Stimulated activated CD4-positive, alpha-beta T cell treated with anti-CD3 and anti-CD28 coated beads, TNF-alpha, amount 100 ng/mL, for 4 hours (primary cell): ENCODE measurements at places on chromosomes 1 and 21.

DNA sequence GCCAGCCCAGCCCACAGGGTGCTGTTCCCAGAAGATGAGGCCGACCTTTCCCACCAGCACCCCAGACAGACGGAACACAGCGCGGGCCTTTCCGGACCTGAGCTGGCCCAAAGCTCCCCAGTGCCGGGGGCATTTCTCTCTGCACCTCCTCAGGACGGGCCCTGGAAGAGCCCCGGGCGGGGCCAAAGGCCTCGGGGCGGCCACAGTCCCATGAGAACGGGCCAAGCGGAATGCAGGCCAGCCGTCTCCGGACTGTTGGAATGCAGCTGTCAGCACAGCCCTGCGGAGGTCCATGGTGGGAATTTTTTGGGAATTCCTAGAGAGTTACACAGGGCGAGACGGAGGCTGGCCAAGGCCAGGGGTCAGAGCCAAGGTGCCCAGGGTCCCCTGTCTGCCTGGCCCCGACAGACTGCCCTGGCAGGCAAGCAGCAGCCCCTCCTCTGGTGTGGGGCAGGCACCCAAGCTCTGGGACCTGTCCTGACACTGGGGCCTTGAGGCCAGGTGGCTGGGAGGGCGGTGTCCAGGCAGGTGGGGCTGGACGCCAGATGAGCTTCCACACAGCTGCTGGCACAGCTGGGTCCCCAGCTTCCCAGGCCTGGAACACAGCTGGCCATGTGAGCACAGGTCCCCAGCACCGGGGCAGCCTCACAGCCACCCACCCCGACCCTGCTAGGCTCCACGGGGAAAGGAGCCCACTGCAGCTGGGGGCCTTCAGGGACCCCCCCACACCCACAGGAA is 63.0 kb downstream of the MEGF6 start:
- no peak for DNase-seq

- peak; percentile 12 for DNase-seq
Measured at GRCh38 chr1:244599937-244600350, 53.0 kb upstream of the DESI2 start.

DNA sequence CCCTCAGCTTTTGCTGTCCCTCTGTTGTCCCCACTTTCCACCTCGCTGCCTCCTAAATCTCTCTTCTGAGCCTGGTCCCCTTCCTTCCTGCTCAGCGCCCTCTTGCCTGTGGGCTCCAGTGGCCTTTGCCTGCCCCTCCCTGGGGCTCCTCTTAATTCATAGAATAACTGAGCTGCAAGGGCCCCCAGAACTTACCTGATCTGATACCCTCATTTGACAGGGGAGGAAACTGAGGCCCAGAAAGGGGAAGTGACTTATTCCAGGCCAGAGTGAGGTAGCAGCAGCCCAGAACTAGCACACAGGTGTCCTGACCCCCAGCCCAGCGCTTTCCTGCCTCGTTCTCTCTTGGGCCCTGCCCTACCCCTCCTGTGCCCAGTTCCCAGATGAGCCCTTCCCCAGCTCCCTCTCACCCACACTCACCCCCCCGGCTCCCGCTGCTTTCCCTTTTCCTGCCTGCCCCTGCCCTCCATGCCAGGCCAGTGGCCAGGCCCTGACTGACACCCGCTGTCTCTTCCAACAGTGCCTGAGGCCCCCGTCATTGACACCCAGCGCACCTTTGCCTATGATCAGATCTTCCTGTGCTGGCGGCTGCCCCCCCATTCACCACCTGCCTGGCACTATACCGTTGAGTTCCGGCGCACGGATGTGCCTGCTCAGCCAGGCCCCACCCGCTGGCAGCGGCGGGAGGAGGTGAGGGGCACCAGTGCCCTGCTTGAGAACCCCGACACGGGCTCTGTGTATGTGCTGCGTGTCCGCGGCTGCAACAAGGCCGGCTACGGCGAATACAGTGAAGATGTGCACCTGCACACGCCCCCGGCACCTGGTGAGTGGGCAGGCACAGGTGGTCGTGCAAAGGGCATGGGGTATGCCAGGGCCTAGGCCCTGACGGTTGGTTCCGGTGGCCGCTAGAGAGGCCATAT is 5.7 kb downstream of the TRIM46 start:
- no peak for DNase-seq

DNA sequence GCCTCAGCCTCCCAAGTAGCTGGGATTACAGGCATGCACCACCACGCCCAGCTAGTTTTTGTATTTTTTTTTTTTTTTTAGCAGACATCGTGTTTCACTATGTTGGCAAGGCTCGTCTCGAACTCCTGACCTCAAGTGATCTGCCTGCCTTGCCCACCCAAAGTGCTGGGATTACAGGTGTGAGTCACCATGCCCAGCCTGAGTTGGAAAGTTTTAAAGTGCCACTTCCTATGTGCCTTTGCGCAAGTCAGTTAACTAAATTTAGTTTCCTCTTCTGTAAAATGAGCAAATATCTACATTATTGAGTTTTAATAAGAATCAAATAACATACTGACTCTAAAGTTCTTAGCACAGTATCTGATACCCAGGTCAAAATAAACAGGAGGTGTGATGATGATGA is 12.4 kb downstream of the SLC19A2 start:
- DNase-seq = no peak

GRCh38 chr1:213649373-213649772 is 338.4 kb upstream of the PROX1 start:
- no peak for DNase-seq

DNA sequence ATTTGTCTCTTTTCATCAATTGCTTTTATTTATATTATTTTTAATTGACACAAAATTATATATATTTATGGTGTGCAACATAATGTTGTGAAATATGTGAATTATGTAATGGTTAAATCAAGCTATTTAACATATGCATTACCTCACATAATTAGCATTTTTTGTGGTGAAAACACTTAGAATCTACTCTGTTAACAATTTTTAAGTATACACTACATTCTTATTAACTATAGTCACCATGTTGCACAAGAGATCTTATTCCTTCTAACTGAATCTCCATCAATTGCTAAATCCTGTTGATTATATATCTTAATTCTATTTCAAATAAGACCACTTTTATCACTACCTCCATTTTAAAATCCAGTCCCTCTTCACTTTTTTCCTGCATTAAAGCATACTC is 42.5 kb downstream of the PLPPR5 start:
- no peak for DNase-seq

GRCh38 chr1:180114396-180114945 is 40.2 kb upstream of the QSOX1 start:
- no peak for DNase-seq
